ENCODE measurements at places on chromosomes 5 and 9. TPM values are rescaled to one million over a fixed set of nuclear protein-coding genes. Genes with fewer than 3 reads are reported as not detected.

The MELK gene
- total RNA-seq, result 5.3 TPM

The PTPRD gene
- total RNA-seq, result 13.1 TPM

The FOXD4 gene
- 0.17 TPM for total RNA-seq

The SV2C gene
- not detected for total RNA-seq

The CDX1 gene
- total RNA-seq, result 0.17 TPM

The OGN gene
- total RNA-seq, result 17.5 TPM

The SVEP1 gene
- total RNA-seq, result 150 TPM

The KIAA0825 gene
- 5.5 TPM for total RNA-seq

The PDE6A gene
- not detected for total RNA-seq

The CHSY3 gene
- 1.7 TPM for total RNA-seq

The LRRC70 gene
- total RNA-seq, result 0.50 TPM

The CDC20B gene
- under 0.01 TPM for total RNA-seq

The NIPBL gene
- 32.4 TPM for total RNA-seq

The SLC25A2 gene
- 1.0 TPM for total RNA-seq

The RELL2 gene
- total RNA-seq, result 2.2 TPM

The GNA14 gene
- 0.15 TPM for total RNA-seq

The DPM2 gene
- 9.6 TPM for total RNA-seq

The BNC2 gene
- 52.5 TPM for total RNA-seq

The ZDHHC12 gene
- 44.8 TPM for total RNA-seq

The EGFL7 gene
- 6.3 TPM for total RNA-seq

The PCDHB3 gene
- total RNA-seq, result 0.29 TPM

The STKLD1 gene
- total RNA-seq, result 1.2 TPM

The TLX3 gene
- not detected for total RNA-seq

The TMEM250 gene
- total RNA-seq, result 80.7 TPM

The SPOCK1 gene
- 36.1 TPM for total RNA-seq

The MYOT gene
- not detected for total RNA-seq

The TSC1 gene
- 62.4 TPM for total RNA-seq
